ENCODE measurements at places on chromosomes 5 and 9.

- no peak for DNase-seq
Measured at GRCh38 chr9:68802525-68803015, 97.5 kb downstream of the PIP5K1B start.

DNA sequence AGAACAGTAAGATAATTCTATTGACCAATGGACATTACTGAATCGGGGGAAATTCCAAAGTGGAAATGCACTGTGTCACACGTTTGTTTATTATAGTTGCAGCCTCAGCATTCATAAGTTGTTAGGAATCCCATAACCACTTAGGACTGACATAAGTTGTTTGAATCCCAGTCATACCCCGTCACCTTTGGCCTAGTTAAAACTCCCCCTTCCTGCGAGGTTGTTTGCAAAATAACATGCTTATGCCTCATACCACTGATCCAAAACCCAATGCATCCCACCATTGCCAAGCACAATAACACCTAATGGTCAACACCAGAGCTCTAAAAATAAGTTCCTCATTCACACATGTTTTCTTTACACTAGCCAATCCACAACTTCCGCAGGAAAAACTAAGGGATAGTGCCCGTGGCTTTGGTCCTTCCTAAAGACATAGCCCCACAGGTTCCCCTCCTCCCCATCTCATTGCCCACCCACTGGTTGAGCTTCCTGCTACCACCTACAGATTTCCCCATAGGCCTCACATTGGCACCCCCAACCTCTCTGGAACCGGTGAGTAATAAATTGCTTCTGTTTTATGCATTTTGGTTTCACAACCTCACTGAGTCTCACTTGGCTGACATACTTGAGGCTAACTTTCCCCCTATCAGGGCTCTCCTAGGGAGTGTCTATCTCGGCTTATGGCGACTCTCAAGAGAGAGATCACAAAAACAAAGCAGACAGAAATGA, 42.3 kb upstream of the MUSK start:
- no peak for DNase-seq

GRCh38 chr5:143416411-143416810, 12.9 kb upstream of the NR3C1 start:
- no peak for DNase-seq

DNA sequence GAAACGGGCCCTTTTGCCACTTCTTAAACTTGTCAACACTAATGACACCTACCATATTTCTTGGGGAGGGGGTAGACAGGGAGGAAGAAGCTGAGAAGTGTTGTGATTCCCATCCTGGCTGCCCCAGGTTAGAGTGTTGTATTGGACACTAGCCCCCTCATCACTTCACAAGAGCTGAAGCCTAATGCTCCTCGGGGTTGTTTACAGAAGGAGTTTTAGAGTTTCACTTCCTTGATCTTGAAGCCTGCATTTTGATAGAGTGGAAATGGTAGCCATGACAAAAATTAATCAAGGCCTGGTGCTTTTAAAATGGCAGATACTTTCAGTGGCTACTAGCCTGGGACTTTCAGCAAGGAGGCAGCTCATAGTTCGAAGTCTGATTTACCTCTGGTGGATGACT, 11.0 kb upstream of the FAM120AOS start:
- DNase-seq: no peak

- DNase-seq: no peak
Measured at GRCh38 chr5:62562867-62563266, 15.8 kb upstream of the LRRC70 start.

DNA sequence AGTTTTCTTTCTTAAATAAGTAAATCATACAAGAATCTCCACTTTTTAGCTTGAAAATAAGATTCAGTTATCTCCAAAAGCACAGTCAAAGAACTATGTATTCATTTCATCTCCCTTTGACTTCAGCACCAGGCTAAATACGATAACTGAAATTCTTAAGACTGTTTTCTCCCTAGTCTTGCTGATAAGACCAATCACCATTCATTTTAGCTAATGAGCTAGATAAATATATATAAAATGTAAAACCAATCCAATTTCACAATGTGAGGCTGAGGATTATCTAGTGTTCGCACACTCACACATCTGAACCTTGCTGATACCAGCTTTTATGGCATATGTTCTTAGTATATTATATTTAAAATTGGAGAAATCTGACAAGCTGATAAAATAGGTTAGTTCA, 17.3 kb upstream of the ZNF622 start:
- DNase-seq: no peak

DNA sequence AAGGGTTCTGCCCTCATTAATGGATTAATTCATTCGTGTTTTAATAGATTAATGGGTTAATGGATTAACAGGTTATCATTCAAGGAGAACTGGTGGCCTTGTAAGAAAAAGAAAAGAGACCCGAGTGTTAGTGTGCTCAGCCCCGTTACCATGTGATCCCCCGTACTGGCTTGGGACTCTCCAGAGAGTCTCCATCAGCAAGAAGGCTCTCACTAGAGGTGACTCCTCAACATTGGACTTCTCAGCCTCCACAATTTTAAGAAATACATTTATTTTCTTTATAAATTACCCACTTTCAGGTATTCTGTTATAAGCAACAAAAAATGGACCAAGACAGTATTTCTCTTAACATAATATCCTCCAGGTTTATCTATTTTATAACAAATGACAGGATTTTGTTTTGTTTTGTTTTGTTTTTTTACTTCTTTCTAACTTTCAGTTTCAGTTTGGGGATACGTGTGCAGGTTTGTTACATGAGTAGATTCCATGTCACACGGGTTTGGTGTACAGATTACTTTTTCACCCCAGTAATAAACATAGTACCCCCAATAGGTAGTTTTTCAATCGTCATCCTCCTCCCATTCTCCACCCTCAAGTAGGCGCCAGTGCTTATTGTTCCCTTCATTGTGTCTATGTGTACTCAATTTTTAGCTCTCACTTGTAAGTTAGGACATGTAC, 456.1 kb downstream of the DNAH5 start:
- no peak for DNase-seq

- no peak for DNase-seq
Measured at GRCh38 chr9:126548312-126548711, 65.4 kb upstream of the LMX1B start.

DNA sequence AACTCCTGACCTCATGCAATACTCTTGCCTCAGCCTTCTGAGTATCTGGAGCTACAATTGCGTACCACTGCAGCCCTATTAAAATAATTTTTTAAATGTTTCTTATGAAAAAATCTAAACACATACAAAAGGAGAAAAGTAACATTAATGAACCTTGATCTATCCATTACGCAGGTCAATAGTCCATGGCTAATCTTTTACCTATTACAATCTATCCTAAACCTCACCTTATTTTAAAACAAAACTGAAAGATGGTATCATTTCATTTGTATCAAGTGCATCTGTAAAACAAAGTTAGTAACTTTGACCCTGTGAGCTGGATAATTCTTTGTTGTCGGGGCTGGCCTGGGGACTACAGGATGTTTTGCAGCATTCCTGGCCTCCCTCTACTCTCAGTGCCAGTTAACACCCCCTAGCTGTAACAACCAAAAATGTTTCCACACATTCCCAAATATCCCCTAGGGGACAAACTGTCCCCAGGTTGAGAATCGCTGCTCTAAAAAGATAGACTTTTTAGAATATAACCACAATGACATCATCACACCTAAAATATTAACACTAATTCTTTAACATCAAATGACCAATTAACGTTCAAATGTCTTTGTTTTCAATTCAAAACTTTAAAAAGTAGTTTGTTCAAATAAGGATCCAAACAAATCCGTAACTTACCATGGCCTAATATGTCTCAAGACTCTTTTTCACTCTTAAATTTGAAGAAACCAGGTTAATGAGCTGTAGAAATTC, 54.8 kb downstream of the RNF38 start:
- no peak for DNase-seq

GRCh38 chr9:135223831-135224230, 136.4 kb downstream of the OLFM1 start:
- no peak for DNase-seq

- no peak for DNase-seq
Measured at GRCh38 chr5:15753752-15754151, 253.8 kb downstream of the FBXL7 start.

DNA sequence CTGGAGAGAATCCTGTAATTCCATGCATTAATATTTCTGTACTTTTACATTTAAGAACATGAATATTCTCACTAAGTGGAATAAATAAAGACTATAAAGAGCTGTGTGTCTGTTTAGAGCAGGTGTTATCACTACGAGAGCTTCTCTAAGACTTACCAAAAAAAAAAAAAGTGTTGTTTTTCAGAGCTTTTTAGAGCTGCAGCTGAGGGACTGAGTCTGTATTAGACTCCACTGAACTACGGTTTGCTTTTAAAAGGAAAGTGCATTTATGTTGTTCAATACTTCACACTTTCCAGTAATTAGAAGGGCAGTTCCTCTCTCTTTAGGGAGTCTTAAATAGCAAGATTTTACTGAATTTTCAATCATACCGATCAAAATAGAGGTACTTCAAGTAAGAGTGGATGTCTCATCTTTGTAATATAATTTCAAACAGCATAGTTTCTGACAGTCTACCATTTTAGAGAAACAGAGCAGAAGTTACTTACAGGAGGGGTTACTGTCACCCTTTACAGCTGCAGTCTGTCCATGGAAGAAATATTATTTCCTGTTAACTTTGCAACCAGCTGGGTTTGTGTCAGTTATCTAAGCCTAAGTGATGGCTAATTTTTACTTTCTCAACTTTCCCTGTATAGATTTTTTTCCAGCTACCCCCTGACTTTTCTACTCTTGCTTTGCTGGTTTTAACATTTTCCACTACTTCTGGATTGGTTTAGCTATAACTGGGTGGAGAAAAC, 2.4 kb downstream of the SYK start:
- DNase-seq: no peak

- DNase-seq: no peak
Measured at GRCh38 chr5:177353093-177353492, 1.6 kb upstream of the LMAN2 start.

- DNase-seq: no peak
Measured at GRCh38 chr5:64873441-64873840, 104.7 kb downstream of the CWC27 start.

DNA sequence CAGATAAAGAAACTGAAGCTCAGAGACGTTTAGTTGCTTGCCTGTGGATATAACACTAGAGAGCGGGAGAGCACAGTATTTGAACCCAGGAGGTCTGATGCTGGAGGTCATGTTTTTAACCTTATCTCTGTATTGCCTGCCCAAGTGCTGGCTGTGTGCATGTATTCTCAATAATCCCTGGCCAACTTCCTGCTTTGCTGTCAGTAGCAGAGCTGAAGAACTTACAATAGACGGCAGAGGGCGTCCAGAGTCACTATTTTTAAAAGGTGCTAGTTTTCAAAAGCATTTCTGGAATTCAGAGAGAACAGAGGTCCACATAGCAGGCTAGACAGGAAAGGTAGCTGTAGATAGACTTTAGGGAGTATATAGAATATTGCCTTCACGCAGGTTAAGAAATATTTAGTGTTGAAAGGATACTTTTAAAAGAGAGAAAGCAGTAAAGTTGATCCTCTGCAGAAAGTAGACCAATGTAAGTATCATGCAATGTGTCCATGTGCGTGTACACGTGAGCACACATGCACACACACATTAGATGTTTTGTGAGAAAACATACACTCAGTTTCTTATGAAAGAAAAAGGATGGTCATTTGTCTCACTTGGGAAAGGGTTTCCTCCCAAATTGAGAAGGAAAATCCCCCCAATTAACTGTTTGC, 46.3 kb downstream of the PTCD2 start:
- no peak for DNase-seq

- no peak for DNase-seq
Measured at GRCh38 chr9:21833090-21833801, 30.8 kb downstream of the MTAP start.

- no peak for DNase-seq
Measured at GRCh38 chr9:85713897-85714296, 27.9 kb downstream of the AGTPBP1 start.

DNA sequence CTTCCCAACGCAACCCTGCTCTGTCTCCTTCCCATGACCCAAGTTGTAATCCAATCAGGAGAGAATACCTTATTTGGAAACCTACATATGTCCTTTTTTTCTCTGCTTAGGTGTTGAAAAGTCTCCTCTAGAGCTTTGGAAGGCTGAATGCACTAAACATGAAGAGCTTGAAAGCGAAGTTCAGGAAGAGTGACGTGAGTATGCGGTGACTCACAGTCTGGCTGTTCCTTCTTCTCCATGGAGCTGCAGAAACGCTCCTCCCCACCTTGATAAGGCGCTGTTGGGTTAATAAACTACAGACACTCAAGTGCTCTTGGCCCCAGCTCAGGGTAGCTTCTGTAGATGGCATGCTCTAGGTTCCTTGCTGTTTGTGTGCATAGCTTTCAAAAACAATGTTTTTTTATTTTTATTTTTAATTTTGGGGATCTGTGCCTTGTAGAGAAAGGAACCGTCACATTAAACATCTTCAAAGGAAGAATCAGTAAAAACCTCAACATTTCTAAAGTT, 30.7 kb downstream of the RAI14 start:
- no peak for DNase-seq

GRCh38 chr5:164336276-164336675, 830.9 kb downstream of the MAT2B start:
- DNase-seq: no peak

- DNase-seq: no peak
Measured at GRCh38 chr5:36683821-36684434, 77.5 kb downstream of the SLC1A3 start.

- no peak for DNase-seq
Measured at GRCh38 chr9:114282926-114283325, 40.0 kb upstream of the ORM1 start.

DNA sequence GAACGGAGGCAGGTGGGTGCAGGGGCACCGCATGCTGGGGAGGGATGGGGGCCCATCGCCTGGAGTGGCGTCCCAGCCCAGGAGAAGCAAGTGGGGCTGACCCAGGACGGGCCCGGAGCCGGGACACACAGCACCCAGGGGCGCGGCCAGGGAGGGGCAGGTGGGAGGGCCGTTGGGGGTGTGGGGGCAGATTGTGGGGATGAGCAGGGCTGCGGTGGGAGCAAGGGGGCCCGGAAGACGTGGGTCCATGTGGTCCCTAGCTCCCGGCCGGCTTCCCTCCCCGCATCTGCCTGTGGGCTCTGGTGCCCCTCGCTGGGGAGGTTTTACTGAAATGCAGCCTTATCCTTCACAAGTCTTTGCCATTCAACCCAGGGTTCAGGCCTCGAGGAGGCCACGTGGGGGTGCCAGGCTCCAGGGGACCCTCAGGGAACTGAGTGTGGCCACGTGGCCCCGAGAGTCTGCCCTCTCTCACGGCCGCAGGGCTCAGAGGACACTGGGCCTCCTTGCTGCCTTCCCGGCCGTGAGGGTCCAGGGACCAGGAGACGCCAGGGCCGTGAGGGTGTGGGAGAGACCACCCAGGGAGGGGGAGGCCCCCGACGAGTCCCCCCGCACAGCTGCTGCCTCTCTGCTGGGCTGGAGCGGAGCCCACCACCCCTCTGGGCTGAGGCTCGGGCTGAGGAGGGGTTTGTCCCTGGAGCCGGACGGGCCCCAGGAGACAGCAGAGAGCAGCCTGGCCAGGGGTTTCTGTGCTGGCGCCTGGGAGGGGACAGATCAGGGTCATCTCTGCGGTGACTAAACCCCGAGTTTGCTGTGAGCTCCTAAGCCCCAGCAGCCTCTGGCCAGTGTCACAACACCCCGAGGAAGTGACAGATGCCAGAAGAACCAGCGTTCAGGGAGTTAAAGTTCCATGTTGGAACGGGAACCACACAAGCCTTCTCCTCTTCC, 35.2 kb downstream of the SLC9A3 start:
- DNase-seq: no peak

GRCh38 chr5:141186897-141187512, at the start of gene PCDHB9:
Gene PCDHB9, plus strand, starts transcription at chr5:141187161. Its CDS starts 158 bp downstream, at chr5:141187319.
- DNase-seq: no peak

All from stimulated activated CD4-positive, alpha-beta T cell treated with anti-CD3 and anti-CD28 coated beads, Interleukin-15, amount 100 ng/mL, for 1 hour (primary cell).